Astrocyte (in vitro differentiated cells and primary cell): ENCODE measurements at places on chromosomes 2 and 18. TPM values are rescaled to one million over a fixed set of nuclear protein-coding genes. Genes with fewer than 3 reads are reported as not detected.

GRCh38 chr2:12168791-12169388, 422.5 kb downstream of the LPIN1 start:
- peak; percentile 94 for DNase-seq
- no peaks in the 10 kb centered on the region for H3K36me3 ChIP-seq
- H3K27me3 ChIP-seq: no peaks in the 10 kb centered on the region
- H3K4me1 ChIP-seq: peaks cover 14% of the 10 kb centered on the region
- no peak overlapping the region for H3K4me3 ChIP-seq

DNA sequence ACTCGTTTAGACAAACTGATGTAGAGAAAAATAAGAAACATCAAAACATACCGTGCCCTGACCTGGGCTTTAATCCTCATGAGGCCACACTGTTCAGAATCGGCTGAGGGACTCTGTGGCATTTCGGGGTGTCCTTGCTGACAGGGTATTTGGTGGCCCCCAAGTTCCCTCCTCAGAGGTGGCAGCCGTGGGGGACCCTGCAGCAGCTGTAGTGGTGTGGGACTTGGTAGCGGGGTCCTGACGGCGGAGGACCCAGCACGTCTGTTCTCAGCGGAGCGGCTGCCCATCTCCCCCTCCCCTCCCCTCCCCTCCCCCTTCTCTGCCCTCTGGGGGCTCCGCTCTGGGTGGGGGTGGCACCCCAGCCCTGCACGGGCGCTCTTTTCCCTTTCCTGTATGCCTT, 18.4 kb downstream of the KCNG2 start:
- H3K27me3 ChIP-seq: peaks cover 3% of the 10 kb centered on the region
- no peaks in the 10 kb centered on the region for H3K36me3 ChIP-seq
- no peak overlapping the region for H3K4me3 ChIP-seq
- H3K27ac ChIP-seq: no peak overlapping the region

GRCh38 chr18:13401826-13402225, 183.3 kb downstream of the LDLRAD4 start:
- H3K4me3 ChIP-seq: no peak overlapping the region
- no peaks in the 10 kb centered on the region for H3K27me3 ChIP-seq
- DNase-seq: no peak
- no peaks in the 10 kb centered on the region for H3K4me1 ChIP-seq
- no peak overlapping the region for H3K27ac ChIP-seq
- no peaks in the 10 kb centered on the region for H3K36me3 ChIP-seq

- H3K27me3 ChIP-seq: peaks cover 31% of the 10 kb centered on the region
- no peak overlapping the region for H3K27ac ChIP-seq
- no peak overlapping the region for H3K4me3 ChIP-seq
These were observed 903 bp downstream of the KCNG3 start for GRCh38 chr2:42492691-42493467.

GRCh38 chr2:19786408-19787058, 115.2 kb downstream of the TTC32 start:
- no peaks in the 10 kb centered on the region for H3K27me3 ChIP-seq
- H3K4me1 ChIP-seq: peaks cover 17% of the 10 kb centered on the region
- DNase-seq: peak; percentile 67

GRCh38 chr2:177616066-177616465, 223.5 kb downstream of the AGPS start:
- H3K27me3 ChIP-seq: no peaks in the 10 kb centered on the region
- H3K36me3 ChIP-seq: no peaks in the 10 kb centered on the region
- H3K4me3 ChIP-seq: no peak overlapping the region
- no peak for DNase-seq

- no peak for DNase-seq
- peaks cover 12% of the 10 kb centered on the region for H3K36me3 ChIP-seq
- peaks cover 2% of the 10 kb centered on the region for H3K4me1 ChIP-seq
- no peak overlapping the region for H3K4me3 ChIP-seq
These were observed 6.3 kb downstream of the DNPEP start for GRCh38 chr2:219381448-219381847.

DNA sequence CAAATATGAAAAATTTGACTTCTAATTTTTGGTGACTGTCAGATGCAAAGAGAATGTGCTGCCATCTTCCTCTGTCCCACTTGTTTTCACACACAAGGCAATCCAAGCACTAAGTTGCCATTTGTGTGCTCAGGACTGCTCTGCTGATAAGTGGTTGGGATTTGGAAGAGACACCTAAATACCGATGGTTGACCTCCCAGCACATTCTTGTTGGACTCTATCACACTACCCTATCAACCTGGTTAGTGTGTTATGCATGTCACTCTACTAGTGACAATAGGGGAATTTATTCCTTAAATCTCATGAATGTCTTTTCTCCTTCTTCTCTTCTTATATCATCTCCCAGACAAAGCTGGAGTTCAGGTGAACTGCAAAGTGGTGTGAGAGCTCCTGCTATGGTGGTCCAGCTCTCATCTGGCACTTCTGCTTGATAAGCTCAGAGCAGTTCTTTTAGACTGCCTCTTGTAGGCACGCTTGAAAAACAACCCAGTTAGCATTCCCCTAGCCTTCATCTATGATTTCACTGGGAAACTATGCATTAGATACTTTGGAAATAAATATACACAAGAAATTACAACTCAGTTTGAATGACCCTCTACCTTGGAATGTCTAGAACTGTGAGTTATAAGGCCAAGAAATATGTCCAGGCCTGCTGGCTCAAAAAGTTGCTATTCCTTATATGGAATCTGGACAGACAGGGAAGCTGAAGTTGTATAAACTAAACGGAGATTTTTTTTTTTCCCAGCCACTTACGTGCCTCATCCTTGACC, 404.8 kb downstream of the MEIS1 start:
- peaks cover 17% of the 10 kb centered on the region for H3K4me1 ChIP-seq
- H3K36me3 ChIP-seq: no peaks in the 10 kb centered on the region
- no peak overlapping the region for H3K4me3 ChIP-seq
- peak; percentile 99 for DNase-seq
- peak overlapping the region; percentile 95 for H3K27ac ChIP-seq
- H3K27me3 ChIP-seq: no peaks in the 10 kb centered on the region

DNA sequence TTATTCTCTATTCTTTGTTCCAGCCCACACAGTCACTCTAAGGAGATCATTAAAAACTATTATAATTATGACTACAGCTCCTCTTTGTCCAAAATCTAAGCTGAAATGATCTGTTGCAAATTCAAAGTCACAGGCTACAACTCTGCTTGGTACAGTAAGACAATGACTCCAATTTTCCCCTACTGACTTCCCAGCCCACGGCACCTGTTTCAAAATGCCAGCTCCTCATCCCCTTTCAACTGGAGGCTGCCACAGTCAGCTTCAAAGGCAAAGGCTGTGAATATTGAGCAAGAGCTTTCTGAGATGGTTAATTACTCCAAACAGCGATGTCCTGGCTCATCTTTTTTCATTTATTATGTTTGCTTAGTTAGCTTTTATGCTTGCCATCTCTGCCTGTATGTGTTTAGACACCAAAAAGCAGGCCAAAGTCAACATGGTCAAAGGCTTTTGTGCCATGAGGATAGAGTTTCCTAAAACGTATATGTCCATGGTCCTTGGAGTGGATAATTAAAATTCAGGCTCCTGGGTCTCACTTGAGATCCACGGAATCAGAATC, 141.1 kb downstream of the DOCK10 start:
- H3K36me3 ChIP-seq: no peaks in the 10 kb centered on the region
- H3K27ac ChIP-seq: no peak overlapping the region
- no peak for DNase-seq
- H3K4me3 ChIP-seq: no peak overlapping the region
- H3K4me1 ChIP-seq: no peaks in the 10 kb centered on the region

Gene SLC30A3
- 0.16 and 0.34 TPM in 2 replicates for total RNA-seq

Gene CHMP1B
- 45.0 and 49.7 TPM in 2 replicates for total RNA-seq

- no peak for DNase-seq
- no peaks in the 10 kb centered on the region for H3K36me3 ChIP-seq
- H3K4me1 ChIP-seq: no peaks in the 10 kb centered on the region
- H3K4me3 ChIP-seq: no peak overlapping the region
- no peaks in the 10 kb centered on the region for H3K27me3 ChIP-seq
These were observed 642.0 kb upstream of the FSHR start for GRCh38 chr2:49796266-49796665.

Gene CSRNP3
- 5.9 and 6.5 TPM in 2 replicates for total RNA-seq

Gene KLHL41
- total RNA-seq: not detected in 2 replicates

DNA sequence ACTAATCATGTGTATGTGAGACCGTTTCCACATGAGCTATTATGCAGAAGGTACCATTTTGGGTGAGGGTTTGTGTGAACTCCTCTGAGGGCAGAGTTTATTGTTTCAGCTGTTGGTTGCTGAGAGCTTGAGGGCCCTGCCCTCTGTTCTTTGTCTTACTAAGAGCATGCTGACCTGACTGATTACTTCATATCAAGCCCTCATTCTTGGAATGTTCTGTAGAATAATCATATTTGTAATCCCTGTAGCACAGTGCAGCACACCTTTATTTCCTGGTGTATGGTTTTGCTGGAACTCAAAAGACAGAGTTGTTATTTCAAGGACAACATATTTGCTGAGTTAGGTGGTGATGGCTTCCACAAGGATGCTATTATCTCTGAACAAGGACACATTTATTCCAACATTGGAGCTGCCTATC, 118.5 kb downstream of the GALNT3 start:
- H3K36me3 ChIP-seq: no peaks in the 10 kb centered on the region
- H3K27me3 ChIP-seq: no peaks in the 10 kb centered on the region
- no peaks in the 10 kb centered on the region for H3K4me1 ChIP-seq
- no peak overlapping the region for H3K4me3 ChIP-seq
- peak; percentile 21 for DNase-seq

GRCh38 chr2:97834610-97835009, 121.2 kb downstream of the ZAP70 start:
- no peaks in the 10 kb centered on the region for H3K27me3 ChIP-seq
- no peaks in the 10 kb centered on the region for H3K36me3 ChIP-seq
- DNase-seq: no peak

DNA sequence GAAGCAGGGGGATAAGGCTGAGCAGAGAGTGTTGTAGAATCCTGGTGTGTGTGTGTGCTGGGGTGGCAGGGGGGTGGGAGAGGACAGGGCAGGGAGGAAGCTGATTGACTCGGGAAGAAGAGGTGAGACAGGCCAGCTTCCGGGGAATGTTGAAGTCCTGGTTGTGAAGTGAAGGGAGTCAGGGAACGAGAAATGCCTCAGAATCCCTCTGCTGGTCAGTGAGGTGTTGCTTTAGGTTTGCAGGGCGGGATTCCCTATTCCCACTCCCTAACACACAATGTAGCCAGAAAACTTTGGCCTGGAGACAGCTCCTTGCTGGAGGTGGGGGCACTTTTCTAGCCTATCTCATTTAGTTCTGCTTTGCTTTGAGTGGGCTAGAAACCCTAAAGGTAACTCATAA, 265.1 kb downstream of the HAUS1 start:
- no peak for DNase-seq
- no peaks in the 10 kb centered on the region for H3K36me3 ChIP-seq
- H3K27ac ChIP-seq: no peak overlapping the region
- H3K4me3 ChIP-seq: no peak overlapping the region
- no peaks in the 10 kb centered on the region for H3K4me1 ChIP-seq

DNA sequence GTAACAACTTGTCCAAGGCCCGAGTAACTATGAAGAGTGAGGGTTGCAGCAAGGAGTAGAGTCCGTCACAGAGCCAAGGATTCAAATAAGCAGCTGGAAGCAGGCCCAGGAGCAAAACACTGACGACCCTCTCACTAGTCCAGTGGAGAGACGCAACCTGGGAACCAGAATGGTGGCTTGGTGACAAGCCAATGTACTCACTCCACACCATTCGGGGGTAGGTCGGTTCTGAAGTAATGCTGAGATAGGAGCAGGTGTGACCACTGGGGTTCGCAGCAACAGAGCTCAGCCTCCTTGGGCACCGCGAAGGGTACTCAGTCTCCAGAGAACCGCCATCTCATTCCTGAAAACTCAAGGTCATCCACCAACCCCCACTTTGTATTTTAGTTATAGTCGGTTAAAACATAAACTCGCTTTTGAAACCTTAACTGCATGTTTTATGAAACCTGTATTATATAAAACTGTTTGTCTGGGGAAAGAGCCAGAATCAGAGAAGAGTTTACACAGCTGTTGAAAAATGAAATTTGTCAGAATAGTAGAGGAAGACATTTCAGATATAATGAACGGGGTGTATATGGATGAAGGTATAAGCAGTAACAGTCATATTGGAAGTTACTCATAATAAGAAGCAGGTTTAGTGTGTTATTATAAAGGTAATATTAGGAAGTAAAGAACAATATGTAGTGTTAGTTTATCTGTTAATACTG, 8.6 kb downstream of the ANKRD62 start:
- no peaks in the 10 kb centered on the region for H3K4me1 ChIP-seq
- peaks cover 5% of the 10 kb centered on the region for H3K27me3 ChIP-seq
- no peak for DNase-seq
- H3K4me3 ChIP-seq: no peak overlapping the region

DNA sequence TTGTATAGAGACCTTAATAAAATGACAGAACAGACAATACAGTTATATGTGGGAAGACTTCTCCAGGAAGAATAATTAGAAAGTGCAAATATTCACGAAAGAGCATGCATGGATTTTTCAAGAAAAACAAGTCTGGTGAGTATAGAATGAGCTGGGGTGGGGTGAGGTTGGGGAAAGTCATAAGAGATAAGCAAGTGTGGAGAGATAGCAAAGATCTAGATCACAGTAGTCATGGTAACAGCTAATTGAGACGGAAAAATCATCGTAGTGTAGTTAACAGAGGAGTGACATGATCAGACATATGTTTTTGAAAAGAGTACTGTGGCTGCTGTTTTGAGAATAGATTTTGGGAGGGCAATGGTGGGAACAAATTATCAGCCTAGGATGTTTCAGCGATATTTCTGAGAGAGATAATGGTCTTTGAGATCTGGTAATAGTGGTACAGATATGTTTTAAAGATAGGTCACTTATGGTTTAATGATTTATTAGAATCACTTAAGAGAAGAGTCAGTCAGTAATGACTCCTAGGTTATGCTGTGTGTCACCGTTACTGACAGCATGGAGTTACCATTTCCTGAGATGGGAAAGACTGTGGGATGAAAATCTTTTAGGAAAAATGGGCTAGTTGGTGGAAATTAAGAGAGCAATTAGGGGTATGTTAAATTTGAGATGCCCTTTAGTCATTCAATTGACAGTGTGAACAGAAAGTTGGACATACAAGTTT, 248.5 kb upstream of the SLC8A1 start:
- no peak overlapping the region for H3K4me3 ChIP-seq
- no peaks in the 10 kb centered on the region for H3K27me3 ChIP-seq
- no peak for DNase-seq
- no peak overlapping the region for H3K27ac ChIP-seq
- H3K36me3 ChIP-seq: no peaks in the 10 kb centered on the region

DNA sequence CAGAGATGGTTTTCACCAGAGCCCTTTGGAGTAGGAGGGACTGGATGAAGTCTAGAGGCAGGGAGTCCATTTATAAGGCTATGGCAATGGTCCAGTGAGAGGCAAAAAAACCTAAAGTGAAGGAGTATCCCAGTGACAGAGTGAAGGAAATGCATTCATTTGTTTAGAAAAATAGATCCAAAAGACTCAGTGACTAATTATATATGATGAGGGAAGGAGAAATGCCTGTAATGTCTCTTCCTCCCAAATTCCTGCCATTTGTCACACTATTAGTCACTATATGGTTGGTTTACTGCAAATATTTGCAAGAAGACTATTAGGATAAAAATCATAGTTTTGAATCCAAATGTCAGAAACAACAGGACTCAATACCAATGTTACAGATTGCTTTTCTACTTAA, 104.2 kb downstream of the ZNF521 start:
- H3K27ac ChIP-seq: peak overlapping the region; percentile 35
- H3K4me3 ChIP-seq: no peak overlapping the region
- no peaks in the 10 kb centered on the region for H3K27me3 ChIP-seq
- peaks cover 12% of the 10 kb centered on the region for H3K4me1 ChIP-seq

- H3K27me3 ChIP-seq: peaks cover 38% of the 10 kb centered on the region
- H3K4me1 ChIP-seq: peaks cover 23% of the 10 kb centered on the region
- peak within 1 kb of the TSS; percentile 55 for H3K4me3 ChIP-seq
- no peaks in the 10 kb centered on the region for H3K36me3 ChIP-seq
- H3K27ac ChIP-seq: no peak within 1 kb of the TSS
- DNase-seq: peak; percentile 16
These were observed at the start of gene KCNK3 for GRCh38 chr2:26692279-26692896. Gene KCNK3 (plus strand): TSS chr2:26692722. CDS start chr2:26692876, 154 bp downstream.
